NB4 (cell line): ENCODE measurements at places on chromosomes 2 and 18.

DNA sequence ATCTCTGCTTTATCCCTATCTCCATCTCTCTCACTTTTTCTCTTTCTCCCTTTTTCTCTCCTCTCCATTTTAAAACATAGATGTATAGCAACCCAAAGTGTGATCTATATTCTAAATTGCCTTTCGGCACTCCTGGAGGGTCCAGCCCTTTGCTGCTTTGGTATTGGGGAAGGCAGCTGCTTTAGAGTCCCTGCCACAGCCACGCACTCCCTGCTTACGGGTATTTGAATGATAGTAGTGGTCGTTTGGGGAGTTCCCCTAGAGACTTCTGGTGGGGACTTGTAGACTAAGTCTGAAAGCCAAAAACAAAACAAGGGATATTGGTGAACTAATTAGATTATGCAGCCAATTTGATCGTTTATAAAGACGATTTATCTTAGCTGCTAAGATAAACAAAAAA, 11.9 kb downstream of the QPCT start:
- DNase-seq = no peak

DNA sequence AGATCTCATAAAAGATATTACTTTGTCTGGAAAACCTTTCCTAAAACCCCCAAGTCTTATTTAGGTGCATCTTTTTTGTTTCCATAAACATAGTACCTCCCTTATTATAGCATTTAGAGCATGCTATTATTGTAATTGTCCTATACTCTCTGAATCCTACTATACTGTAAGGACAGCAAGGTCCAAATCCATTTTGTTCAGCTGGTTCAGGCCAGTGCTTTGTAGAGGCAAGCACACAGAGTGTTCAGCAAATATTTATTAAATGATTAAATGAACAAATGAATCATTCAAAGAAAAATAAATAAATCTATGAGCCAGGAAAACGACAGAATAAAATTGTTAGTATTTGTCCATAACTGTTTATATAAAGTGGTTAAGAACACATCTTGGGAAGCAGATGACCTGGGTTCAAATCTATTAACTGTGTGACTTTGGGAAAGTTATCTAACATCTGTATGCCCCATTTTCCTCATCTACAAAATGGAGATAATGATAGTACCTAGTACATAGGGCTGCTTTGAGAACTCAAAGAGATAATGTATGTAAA, 86.0 kb downstream of the COL3A1 start:
- no peak for DNase-seq

DNA sequence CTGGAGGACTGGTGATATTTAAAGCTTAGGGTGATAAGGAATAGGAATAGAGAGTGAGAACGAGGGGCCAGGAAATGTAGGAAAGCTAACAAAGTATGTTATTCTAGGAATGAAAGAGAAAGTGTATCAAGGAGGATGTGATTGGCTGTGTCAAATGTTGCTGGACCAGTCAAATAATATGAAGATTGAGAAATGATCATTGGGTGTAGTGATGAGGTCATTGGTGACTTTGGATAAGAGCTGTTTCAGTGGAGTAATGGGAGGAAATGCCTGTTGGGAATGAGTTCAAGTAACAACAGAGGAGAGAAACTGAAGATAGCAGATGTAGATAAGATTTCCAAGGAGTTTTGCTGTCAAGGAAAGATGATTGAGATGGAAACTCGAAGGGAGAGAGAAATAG, 74.4 kb downstream of the UBE2E3 start:
- DNase-seq = no peak

GRCh38 chr18:49031511-49032188, 80.9 kb upstream of the SMAD7 start:
- DNase-seq = no peak

GRCh38 chr2:206481056-206481455, 37.7 kb downstream of the ADAM23 start:
- DNase-seq = no peak

- DNase-seq = no peak
Measured at GRCh38 chr2:7279421-7279949, 362.3 kb downstream of the RNF144A start.

- DNase-seq = no peak
Measured at GRCh38 chr2:240503848-240504247, 53.9 kb downstream of the ANKMY1 start.

DNA sequence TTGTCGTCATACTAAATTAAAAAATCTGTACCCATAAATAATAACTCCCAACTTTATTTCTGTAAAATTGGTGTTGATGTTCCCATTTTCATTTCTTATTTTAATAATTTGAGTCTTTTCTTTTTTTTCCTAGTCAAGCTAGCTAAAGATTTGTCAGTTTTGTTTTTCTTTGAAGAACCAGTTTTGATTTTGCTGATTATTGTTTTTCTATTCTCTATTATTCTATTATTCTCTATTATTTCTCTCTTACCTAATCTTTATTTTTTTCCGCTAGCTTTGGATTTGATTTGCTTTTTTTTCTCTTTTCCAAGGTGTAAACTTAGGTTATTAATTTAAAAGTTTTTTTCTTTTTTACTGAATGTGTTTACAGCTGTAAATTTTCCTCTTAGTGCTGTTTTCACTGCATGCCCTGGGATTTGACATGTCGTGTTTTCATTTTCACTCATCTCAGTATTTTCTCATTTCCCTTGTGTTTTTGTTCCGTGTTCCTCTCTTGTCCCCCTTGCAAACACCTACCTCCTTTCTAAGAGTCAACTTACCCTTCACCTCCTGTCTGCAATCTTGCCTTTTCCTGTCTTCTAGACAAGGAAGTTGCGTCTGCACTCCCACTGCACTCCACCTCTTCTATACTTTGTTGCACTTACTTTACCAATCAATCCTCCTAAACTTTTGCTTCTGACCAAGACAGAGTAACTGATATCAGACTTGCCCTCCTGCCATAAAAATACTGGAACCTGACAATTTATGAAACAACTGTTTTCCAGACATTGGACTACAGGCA, 18.8 kb downstream of the PSMG2 start:
- DNase-seq = no peak
